T47D (cell line): ENCODE measurements at places on chromosomes 1 and 21.

DNA sequence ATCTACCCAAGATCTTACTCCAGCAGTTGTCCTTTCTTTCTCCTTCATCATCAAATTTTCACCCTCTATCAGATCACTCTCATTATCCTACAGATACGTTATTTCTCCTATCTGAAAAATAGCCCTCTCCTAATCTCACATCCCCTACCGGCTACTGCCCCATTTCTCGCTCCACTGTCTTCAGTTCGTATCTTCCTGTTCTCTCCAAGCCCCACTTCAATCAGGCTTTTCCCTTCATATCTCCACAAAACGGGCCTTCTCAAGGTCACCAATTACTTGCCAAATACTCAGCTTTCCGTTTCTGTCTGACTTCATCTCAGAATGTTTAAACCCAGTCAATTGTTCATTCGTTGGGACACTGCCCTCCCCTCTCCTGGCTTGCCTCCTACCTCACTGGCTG, 32.4 kb downstream of the SLC30A1 start:
- DNase-seq, result no peak

- no peak for DNase-seq
Measured at GRCh38 chr1:52028328-52028727, 5.3 kb downstream of the KTI12 start.

- DNase-seq, result no peak
Measured at GRCh38 chr1:85058311-85058710, 10.0 kb upstream of the MCOLN3 start.

- no peak for DNase-seq
Measured at GRCh38 chr1:3763351-3764125, 9.0 kb upstream of the SMIM1 start.

DNA sequence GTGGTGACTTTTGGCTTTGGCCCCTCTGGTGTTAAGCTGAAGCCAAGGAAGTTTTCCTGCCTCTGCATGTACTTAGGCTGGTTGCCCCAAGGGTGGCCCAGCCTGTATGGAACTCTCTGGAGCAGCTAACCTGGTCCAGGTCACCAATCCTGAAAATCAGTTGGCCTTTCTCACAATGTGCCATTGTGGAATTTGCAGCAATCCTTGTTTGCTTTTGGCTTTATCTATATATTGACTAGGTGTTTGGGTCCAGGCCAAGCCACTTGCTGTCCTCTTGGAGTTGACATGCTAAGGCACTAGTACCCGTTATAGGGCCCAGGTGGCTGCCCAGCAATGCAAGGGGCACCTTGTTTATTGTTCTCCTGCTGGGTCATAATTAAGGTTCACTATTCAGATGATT, 124.6 kb downstream of the CAMTA1 start:
- no peak for DNase-seq

DNA sequence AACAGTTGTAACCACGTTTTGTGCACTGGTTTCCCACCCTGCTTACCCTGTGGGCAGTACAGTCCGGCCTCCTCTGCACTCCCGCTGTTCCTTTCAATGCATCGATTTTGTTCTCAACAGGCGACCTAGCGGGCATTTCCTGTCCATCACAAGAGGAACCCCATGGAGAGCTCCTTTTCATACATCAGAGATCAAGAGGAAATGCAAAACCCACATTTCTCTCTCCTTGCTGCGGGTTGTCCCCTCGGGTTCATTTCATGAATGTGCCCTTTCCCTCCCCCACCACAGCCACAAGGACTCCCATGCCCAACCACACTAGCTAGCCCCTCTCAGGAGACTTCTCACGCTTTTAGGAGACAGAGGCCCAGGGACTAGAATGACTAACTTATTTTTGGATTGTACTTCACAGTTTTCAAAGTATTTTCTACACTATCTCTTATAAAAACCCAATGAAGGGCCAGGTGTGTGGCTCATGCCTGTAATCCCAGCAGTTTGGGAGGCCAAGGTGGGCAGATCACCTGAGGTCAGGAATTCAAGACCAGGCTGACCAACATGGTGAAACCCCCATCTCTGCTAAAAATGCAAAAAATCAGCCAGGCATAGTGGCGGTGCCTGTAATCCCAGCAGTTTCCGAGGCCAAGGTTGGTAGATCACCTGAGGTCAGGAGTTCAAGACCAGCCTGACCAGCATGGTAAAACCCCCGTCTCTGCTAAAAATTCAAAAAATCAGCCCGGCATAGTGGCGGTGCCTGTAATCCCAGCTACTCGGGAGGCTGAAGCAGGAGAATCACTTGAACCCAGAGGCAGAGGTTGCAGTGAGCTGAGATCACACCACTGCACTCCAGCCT, 18.4 kb downstream of the ATP1A4 start:
- DNase-seq, result no peak

DNA sequence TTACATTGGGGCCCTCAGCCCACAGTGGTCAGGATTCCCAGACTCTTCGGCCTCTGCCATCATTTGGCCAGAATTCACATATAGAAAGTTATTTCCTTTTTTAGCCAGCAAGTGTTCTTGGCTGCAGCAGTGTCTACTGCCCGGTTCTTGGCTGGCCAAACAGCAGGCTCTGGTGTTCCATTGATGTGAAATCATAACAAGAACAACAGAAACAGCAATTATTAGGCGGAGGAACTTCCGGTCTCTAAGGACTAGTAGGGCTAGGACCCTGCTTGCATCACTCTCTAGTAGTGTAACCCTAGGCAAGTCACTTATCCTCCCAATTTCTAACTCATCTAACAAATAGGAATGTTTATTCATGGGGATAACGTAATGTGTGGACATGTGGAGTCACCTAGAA, 8.7 kb upstream of the GJA5 start:
- no peak for DNase-seq

- no peak for DNase-seq
Measured at GRCh38 chr21:38080888-38081287, 164.6 kb upstream of the KCNJ6 start.

- no peak for DNase-seq
Measured at GRCh38 chr1:39648496-39648895, 9.1 kb upstream of the HEYL start.

DNA sequence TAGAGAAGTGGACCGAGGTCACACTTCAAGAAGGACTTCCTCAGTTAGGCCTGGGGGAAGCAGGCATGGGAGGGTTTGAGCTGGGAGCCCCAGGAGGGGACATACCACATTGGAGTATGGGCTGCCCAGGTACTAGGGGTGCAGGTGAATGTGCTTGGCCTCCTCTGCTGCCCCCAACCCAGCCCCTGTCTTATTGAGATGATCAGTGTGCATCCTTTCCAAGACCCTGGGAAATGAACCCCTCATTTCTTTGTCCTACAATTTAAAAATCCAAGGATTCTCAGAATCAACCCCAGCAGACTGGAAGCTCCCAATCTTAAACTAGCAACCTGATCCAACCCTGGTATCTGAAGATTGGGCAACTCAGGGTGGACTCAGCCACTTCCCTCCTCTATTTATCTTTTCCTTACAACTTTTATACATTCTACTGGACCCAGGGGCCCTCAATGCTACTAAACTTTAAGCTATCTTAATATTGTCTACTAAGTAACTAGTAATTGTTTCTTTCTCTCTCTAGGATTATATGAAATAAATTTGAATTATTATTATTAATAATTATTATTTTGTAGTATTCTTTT, 9.1 kb downstream of the MEX3A start:
- DNase-seq, result no peak
